ENCODE measurements at places on chromosomes 16 and 17.

DNA sequence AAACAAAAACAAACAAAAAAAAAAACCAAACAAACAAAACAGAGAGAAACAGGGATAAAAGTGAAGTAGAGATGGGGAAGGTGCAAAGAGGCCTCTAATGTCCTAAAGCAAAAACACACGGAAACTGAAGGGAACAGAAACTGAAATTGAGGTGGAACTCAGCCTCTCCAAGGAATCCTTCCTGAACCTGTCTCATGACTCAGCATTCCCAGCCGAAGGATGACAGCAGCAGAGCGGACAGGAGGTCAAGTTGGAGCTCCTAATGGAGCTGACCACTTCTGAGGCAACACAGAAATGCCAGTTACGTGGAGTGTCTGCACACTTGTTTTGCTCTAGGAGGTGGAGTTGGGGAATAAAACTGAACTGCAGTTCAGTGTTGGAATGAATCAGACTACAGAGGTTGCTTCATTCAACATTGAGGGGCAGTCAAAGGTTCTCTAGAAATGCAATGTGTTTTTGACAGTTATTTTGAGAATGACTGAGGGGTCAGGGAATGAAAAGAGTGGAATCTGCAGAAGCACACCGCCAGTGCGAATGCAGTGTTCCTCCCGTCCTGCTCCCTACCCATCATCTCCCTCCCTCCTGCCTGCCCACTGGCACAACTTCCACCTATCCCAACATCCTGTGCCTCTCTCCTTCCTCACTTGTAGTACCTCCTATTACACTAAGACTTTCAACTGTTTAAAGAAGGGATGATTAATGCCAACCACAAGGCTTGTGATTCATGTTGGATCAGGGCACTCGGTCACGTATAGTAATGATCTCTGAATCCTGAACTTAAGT is 6.3 kb downstream of the UBE2O start:
- DNase-seq: no peak

- no peak for DNase-seq
Measured at GRCh38 chr17:75594499-75595283, 7.1 kb downstream of the MYO15B start.

- DNase-seq: no peak
Measured at GRCh38 chr17:37512442-37513068, 22.9 kb downstream of the DUSP14 start.

DNA sequence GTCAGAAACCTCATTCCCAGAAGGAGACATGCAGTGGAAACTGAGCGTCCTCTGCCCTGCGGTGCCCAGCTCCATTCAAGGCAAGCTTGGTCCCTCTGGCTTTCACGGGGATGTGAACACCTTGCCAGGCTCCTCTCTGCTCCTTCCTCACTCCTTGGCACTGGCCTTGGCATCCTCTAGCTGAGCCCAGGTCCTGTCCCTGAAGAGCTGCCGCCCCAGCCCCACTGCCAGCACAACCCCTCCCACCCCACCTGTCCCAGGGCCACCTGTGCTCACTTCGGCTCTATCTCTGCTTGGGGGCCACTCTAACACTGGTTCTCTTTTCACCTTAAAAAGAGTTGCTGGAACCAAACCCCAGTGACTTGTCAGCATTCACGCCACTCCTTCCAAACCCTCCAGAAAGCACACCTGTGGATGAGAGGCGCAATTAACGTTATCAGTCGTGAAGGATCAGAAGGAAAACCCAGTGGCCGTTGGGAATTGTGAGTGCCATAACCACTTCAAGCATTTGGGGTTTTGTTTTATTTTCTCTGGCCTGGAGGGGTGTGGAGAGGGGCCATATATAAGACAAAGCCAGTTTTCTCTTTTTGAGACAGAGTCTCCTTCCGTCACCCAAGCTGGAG is 103.7 kb downstream of the AXIN2 start:
- no peak for DNase-seq

GRCh38 chr16:27491894-27492587 is 57.7 kb downstream of the GTF3C1 start:
- no peak for DNase-seq

Data from CD4-positive, alpha-beta memory T cell (primary cell).